Upper lobe of right lung (tissue), 1 donor: ENCODE measurements at places on chromosomes 5 and 9. TPM values are rescaled to one million over a fixed set of nuclear protein-coding genes. Genes with fewer than 3 reads are reported as not detected.

Gene DEPDC1B
- total RNA-seq, result 0.20 TPM

Gene AFAP1L1
- 32.7 TPM for total RNA-seq

Gene DRD1
- 0.58 TPM for total RNA-seq

Gene OR2V1
- total RNA-seq, result not detected

Gene CARD9
- 10.0 TPM for total RNA-seq

Gene SLC45A2
- total RNA-seq, result not detected

- no peak for DNase-seq
- no peaks in the 10 kb centered on the region for H3K36me3 ChIP-seq
- peaks cover 14% of the 10 kb centered on the region for H3K4me1 ChIP-seq
- H3K4me3 ChIP-seq, result no peak overlapping the region
Measured at GRCh38 chr9:104073098-104073769, 20.9 kb upstream of the SMC2 start.

DNA sequence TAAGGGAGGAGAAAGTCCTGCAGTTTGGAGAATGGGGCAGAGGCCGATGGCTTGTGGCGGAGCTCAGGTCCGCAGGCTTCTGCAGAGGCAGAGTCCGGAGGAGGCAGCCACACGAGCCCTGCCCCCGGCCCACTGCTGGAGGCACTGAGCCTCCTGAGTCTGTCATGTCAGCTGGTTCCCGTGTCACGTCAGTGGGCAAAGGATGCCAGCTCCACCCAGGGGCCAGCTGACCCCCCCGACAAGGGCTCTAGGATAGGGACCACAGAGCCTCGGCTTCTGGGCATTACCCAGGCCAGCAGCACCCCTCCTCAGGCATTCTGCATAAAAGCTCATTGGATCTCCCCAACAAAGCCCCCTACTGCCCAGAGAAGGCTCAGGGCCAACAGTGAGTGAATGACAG, 8.5 kb downstream of the SH3PXD2B start:
- peaks cover 4% of the 10 kb centered on the region for H3K36me3 ChIP-seq
- DNase-seq, result no peak
- no peak overlapping the region for H3K4me3 ChIP-seq
- H3K4me1 ChIP-seq, result peaks cover 43% of the 10 kb centered on the region

- no peaks in the 10 kb centered on the region for H3K4me1 ChIP-seq
- no peak overlapping the region for H3K4me3 ChIP-seq
- DNase-seq, result no peak
- no peaks in the 10 kb centered on the region for H3K27me3 ChIP-seq
- no peaks in the 10 kb centered on the region for H3K36me3 ChIP-seq
Measured at GRCh38 chr5:4372481-4372880, 767.6 kb upstream of the ADAMTS16 start.

DNA sequence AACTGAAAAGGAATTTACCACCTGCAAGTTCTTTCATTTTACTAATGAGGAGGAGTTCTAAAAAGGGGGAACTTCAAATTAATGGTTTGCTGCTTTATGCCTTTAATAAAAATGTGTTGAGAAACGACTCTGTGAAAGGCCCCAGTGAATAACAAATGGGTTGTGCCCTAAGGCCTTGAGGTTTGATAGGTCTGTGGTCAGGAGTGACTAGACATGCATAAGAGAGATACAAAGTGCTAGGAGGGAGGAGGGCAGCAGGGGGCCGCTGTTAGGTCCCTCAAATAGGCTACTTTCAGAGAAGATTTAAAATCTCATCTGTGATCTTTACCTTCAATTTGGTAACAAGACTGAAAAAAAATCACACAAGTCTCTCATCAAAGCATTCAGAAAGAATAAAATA, 58.3 kb downstream of the FAM81B start:
- H3K4me1 ChIP-seq, result no peaks in the 10 kb centered on the region
- DNase-seq, result no peak
- H3K36me3 ChIP-seq, result no peaks in the 10 kb centered on the region
- no peaks in the 10 kb centered on the region for H3K27me3 ChIP-seq
- H3K27ac ChIP-seq, result no peak overlapping the region

DNA sequence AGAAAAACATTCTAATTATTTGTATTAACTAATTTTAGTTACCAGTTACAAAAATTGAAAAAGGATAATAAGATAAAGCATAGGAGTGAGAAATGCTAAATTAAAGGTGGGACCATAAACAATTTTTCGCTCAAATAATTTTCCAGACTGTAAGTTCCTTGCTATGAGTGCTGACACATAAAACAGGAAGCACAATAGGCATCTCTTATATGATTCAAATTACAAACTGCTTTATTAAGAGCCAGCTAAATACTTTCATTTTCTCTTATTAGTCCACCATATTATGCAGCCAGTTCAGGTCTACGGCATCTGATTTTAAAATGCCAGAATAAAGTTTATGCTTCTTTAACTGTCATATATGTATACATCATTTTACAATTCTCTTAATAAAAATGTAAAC, 4.4 kb downstream of the RC3H2 start:
- no peak overlapping the region for H3K27ac ChIP-seq
- DNase-seq, result no peak
- peaks cover 39% of the 10 kb centered on the region for H3K4me1 ChIP-seq
- no peaks in the 10 kb centered on the region for H3K27me3 ChIP-seq

DNA sequence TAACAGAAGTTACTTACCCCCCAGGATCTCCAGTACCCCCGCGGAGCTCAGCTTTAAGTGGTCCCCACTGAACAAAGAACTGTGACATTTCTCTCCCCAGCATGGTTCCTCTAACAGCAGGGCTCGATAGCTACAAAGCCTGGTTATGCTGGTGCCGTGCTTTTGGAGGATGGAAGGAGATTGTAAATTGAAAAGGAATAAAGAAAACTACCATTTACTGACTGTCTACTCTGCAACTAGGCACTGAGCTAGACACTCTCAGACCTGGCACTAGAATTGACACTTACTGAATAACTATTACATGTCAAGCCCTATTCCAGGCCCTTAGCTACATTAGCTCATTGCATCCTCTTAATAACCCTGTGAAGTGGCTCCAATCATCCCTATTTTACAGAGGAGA, 145.3 kb downstream of the TTLL11 start:
- no peak overlapping the region for H3K4me3 ChIP-seq
- no peaks in the 10 kb centered on the region for H3K4me1 ChIP-seq
- H3K27me3 ChIP-seq, result no peaks in the 10 kb centered on the region
- no peak overlapping the region for H3K27ac ChIP-seq
- no peaks in the 10 kb centered on the region for H3K36me3 ChIP-seq
- no peak for DNase-seq

DNA sequence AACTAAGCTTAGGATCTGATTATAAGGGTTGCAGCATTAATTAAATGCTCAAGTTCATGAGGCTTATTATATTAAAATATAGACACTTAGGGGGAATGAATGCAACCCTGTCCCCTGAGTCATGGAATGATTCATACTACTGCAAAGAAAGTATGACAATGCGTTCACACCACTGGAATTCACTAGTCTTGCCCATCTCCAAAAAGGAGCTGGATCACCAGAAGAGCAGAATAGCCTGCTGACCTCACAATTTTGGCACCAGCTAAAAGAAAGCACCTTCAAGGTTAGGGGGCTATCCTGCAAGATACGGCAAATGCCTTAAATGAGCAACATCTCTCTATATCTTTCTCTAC, 32.0 kb upstream of the TMED7 start:
- no peak overlapping the region for H3K4me3 ChIP-seq
- DNase-seq, result no peak
- H3K27me3 ChIP-seq, result no peaks in the 10 kb centered on the region
- H3K27ac ChIP-seq, result no peak overlapping the region
- no peaks in the 10 kb centered on the region for H3K4me1 ChIP-seq

DNA sequence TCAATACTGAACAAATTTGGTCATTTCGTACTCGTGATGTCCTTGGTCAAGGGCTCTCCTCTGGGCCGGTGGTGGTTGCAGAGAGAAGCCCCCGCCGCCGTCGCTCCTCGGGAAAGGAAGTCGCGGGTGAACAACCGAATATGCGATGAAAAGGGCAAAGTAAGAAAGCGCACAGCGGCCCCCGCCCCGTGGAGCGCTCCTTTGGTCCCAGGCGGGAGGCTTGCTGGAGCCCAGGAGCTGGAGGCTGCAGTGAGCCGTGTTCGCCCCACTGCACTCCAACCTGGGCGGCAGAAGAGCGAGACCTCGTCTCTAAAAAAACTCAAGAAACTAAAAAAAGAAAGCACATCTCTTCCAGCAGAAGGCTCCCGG, 108.4 kb upstream of the LARP1 start:
- peak; percentile 64 for DNase-seq
- no peak overlapping the region for H3K27ac ChIP-seq
- no peaks in the 10 kb centered on the region for H3K4me1 ChIP-seq
- no peaks in the 10 kb centered on the region for H3K27me3 ChIP-seq

DNA sequence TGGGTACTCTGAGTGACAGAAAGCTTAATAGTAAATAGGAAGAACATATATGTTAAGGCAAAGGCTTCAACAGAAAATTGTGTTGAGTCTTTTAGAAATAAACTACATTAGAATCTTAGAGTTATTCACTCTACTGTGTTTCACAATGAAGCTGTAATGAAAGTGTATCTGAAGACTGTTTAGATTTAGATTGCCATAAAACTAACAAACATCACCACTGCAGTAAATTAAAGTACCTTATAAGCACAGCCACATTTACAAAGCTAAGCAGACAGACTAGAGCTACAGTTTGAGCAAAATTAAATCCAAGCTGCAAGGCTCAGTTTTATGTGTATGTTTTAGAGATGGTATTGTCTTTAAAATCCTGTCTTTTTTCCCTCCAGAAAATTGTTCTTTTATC, 172.4 kb downstream of the PBX3 start:
- no peak overlapping the region for H3K27ac ChIP-seq
- no peak overlapping the region for H3K4me3 ChIP-seq

GRCh38 chr5:147564124-147564486, 54.2 kb upstream of the DPYSL3 start:
- H3K27me3 ChIP-seq, result no peaks in the 10 kb centered on the region
- H3K4me3 ChIP-seq, result no peak overlapping the region
- no peak for DNase-seq
- H3K4me1 ChIP-seq, result no peaks in the 10 kb centered on the region

- no peaks in the 10 kb centered on the region for H3K36me3 ChIP-seq
- peak overlapping the region; percentile 25 for H3K27ac ChIP-seq
- no peak overlapping the region for H3K4me3 ChIP-seq
- H3K4me1 ChIP-seq, result peaks cover 13% of the 10 kb centered on the region
- no peaks in the 10 kb centered on the region for H3K27me3 ChIP-seq
Measured at GRCh38 chr9:5557606-5558587, 47.6 kb downstream of the PDCD1LG2 start.

GRCh38 chr5:126742425-126742824, 34.5 kb upstream of the LMNB1 start:
- no peak overlapping the region for H3K4me3 ChIP-seq
- H3K27me3 ChIP-seq, result no peaks in the 10 kb centered on the region
- no peaks in the 10 kb centered on the region for H3K4me1 ChIP-seq
- H3K36me3 ChIP-seq, result no peaks in the 10 kb centered on the region
- H3K27ac ChIP-seq, result no peak overlapping the region
- DNase-seq, result no peak

DNA sequence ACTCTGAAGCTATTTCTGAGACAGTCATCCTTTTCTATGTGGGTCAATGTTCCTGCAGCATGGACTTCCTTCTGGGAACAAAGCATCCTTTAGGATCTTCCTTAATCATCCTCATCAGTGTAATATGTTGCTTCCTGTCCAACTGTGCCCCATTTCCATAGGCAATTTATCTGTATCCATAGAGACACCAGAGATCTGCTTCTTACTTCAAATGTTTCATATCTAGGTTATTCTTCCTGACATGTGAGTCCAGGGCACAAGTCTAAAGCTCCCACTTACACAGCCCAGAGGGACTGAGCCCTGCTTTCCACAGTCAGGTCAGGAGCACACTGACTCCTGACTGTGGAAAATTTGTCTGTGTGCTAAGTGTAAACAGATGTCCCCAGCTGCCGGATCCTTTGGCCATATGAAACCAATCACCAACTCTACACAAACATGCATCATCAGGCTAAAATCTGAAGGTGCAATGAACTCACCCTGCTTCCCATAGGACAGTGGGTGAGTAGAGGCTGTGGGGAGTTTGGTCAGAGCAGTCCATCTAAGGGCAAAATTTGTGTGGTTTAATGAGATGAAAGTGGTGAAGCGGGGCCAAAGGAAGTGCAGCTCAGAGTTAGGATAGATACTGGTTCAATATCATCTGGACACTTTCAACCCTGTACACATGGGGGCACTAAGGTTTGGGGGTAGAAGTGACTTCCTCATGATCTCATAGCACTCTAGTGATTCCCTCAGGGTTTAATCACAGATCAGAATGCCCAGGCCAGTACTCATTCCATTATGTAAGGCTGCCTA, 85.2 kb upstream of the TNC start:
- DNase-seq, result no peak
- no peaks in the 10 kb centered on the region for H3K36me3 ChIP-seq
- H3K4me1 ChIP-seq, result peaks cover 12% of the 10 kb centered on the region
- no peak overlapping the region for H3K4me3 ChIP-seq
- H3K27me3 ChIP-seq, result no peaks in the 10 kb centered on the region
- H3K27ac ChIP-seq, result no peak overlapping the region

DNA sequence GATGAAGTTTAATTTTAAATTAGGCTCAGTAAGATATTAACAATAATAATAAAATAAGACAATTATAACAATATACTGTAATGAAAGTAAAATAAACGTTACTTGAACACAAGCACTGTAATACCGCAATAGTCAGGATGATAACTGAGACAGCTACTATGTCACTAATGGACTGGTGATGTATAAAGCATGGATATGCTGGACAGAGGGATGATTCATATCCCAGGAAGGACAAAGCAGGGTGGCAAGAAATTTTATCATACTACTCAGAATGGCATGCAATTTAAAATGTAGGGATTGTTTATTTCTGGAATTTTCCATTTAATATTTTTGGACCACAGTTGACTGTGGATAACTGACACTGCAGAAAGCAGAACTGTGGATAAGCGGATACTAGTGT, 196.9 kb downstream of the VPS13A start:
- no peak overlapping the region for H3K4me3 ChIP-seq
- H3K27ac ChIP-seq, result no peak overlapping the region
- DNase-seq, result no peak
- peaks cover 21% of the 10 kb centered on the region for H3K36me3 ChIP-seq
- H3K4me1 ChIP-seq, result no peaks in the 10 kb centered on the region
- no peaks in the 10 kb centered on the region for H3K27me3 ChIP-seq

GRCh38 chr9:27094640-27095298, 14.3 kb upstream of the TEK start:
- no peak overlapping the region for H3K27ac ChIP-seq
- H3K36me3 ChIP-seq, result no peaks in the 10 kb centered on the region
- no peaks in the 10 kb centered on the region for H3K4me1 ChIP-seq
- H3K4me3 ChIP-seq, result no peak overlapping the region

DNA sequence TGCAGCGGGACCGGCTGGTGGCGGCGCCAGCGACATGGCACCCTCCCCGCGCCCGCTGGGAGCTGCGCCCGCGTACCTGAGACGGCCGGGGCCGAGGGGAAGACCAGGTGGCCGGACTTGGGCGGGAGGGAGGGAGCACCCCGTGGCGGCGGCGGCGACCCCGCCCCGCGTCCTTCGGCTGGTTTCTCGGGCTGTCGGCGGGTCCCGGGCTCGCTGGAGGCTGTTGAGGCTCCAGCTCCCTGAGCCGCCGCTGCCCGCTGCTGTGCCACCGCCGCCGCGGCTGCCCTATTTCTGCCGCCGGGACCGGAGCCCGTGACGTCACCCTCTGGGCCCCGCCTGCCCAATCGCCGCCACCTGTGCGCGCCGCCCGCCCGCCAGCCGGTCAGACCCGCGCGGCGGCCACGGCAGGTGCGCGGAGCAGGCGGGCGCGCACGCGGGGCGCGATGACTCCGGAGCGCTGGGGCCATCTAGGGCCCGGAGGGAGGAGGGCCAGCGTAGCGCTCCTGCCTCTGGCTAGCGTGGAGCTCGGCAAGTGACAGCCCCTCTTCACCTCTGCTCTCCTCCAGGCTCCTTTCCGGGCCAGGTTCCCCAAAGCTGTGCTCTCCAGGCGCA, at the start of gene FSTL4:
TSS of gene FSTL4 (minus strand) at position 293 of the 612 bp plus-strand sequence.
- H3K27ac ChIP-seq, result no peak within 1 kb of the TSS
- peak within 1 kb of the TSS; percentile 35 for H3K4me3 ChIP-seq
- no peaks in the 10 kb centered on the region for H3K36me3 ChIP-seq
- peaks cover 58% of the 10 kb centered on the region for H3K27me3 ChIP-seq
- DNase-seq, result peak; percentile 83
